ENCODE measurements at places on chromosomes 6 and 20.

DNA sequence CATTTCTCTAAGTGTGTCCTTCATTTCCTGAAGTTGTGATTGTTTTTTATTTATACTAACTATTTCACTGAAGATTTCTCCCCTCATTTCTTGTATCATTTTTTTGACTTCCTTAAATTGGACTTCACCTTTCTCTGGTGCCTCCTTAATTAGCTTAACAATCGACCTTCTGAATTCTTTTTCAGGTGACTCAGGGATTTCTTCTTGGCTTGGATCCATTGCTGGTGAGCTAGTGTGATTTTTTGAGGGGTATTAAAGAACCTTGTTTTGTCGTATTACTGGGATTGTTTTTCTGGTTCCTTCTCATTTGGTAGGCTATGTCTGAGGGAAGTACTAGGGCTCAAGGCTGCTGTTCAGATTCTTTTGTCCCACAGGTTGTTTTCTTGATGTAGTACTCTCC lies 92.8 kb downstream of the ESR1 start:
- DNase-seq = no peak

GRCh38 chr6:75819776-75820487 lies 70.9 kb downstream of the MYO6 start:
- no peak for DNase-seq

DNA sequence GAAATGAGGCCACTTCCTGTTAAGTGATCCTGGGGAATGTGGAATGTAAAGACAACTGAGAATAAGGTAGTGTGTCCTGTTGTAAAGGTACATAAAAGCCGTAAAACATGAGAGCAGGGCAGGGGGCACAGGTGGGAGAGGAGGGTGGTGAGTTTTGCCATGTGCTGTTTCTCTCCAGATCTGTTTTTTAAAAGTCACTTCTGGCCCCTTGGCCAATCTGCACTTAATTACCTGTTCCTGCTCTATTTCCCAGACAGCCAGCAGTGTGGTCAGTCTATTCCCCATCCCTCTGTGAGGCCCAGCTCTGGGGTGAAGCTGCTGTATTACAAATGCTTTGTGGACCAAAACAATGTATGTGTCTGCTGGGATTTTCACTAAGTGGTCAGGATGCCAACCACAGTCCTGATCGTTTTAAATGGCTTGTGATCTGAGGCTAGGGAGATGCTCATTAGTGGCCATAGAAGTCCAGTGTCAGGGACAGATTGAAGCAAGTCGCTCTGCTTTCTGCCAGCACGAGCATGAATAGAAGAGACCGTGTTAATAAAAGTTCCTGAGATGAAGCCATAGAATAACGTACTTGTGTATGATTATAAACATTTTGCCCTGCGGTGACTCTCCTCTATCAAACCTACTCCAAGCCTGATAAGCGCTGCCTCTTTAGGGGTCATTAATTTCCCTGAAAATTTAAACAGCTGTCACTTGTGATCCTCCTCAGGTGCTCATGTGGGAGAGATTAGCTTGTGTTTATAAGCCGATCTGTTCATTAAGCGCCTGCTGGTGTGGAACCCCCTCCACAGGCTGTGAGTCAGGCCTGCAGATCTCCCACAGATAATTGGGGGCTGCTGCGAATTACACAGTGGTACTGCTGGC lies 111.8 kb upstream of the CENPW start:
- DNase-seq = no peak

DNA sequence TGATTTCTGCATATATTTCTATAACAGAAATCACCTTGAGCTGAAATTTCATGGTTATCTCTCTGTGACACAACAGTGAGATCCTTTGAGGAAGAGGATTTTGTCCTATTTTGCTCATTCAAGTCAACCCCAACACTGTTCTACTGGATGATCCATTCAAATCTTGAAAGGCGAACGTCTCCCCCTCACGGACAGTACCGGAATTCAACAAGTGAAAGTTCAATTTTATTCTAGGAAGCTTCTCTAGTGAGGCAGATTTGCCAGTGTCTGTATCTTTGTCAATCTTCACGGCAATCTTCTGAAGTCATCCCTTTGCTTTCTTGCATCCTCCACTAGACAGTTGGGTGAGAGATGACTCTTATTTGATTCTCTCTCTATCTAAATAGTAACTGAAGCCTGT lies 91.7 kb upstream of the PDE7B start:
- no peak for DNase-seq

DNA sequence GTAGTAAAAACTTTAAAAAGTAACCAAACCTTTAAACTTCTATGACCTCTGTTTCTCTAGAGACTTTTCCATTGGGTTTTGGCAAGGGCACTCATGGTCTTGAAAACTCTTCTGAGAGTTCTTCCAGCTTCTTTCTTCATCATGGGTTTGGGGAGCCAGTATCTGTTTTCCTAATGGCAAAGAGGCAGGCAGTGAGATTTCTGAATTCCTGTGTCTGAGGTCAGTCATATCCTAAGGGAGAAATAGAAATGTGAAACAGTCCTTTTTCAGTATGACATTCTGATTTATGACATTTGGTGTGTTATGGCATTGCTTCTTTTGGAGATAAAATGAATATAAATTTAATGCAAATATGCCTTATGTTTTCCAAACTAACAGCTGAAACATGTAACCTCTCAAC lies 518.5 kb upstream of the MARCKS start:
- no peak for DNase-seq

- no peak for DNase-seq
These were observed 187.8 kb downstream of the SMOC2 start for GRCh38 chr6:168628732-168629245.

DNA sequence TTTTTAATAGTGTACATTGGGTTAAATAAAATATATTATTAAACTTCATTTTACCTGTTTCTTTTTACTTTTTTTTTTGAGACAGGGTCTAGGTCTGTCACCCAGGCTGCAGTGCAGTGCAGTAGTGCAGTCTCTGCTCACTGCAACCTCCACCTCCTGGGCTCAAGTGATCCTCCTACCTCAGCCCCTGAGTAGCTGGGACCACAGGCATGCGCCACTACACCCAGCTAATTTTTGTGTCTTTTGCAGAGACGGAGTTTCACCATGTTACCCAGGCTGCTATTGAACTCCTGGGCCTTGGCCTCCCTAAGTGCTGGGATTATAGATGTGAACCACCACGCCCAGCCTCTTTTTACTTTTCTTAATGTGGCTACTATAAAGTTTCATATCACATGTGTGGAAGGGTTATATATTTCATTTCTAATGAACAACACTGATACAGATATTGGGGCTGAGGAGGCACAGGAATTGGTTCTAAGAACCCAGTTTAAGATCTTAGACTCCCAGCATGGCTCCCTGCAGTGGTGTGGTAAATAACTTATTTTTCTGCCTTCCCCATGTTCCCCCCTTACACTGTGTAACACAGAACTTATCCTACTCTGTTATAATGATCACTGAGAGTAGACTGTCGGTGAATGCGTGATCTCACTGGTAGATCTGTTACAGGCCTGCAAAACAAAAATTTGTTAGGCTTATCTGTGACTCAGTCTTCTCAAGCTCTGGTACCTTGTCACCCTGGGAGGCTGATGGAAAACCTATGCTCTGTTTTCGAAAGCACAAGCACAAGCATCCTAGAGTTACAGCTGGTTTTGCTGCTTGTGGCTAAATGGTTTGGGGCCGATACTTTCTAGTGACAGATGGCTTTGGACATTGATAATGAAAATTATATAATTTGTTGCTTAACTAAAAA lies 5.8 kb upstream of the ATXN1 start:
- DNase-seq = no peak

GRCh38 chr20:20292472-20292871 lies 75.4 kb upstream of the INSM1 start:
- no peak for DNase-seq

- no peak for DNase-seq
These were observed 18.5 kb downstream of the SDC4 start for GRCh38 chr20:45329497-45330319.

- DNase-seq = no peak
These were observed 4.9 kb upstream of the PDYN start for GRCh38 chr20:1998715-1999114.

DNA sequence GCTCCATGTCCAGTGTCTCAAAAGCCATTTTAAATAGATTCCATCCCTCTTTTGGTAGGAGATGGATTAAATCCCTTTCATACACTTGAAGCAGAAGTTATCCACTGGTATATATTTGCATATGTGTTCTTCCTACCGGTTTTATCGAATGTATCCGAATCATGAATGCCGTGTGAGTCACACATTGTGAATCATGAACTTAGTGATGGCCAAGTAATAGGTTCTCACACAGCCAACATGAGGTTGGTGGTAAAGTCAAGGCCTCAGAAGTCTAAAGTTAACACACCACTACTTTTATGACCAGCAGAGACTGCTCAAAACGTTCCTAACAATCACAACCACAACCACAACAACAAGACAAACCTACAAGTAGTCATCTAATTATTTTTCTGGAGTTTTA lies 345.5 kb downstream of the THBS2 start:
- no peak for DNase-seq

DNA sequence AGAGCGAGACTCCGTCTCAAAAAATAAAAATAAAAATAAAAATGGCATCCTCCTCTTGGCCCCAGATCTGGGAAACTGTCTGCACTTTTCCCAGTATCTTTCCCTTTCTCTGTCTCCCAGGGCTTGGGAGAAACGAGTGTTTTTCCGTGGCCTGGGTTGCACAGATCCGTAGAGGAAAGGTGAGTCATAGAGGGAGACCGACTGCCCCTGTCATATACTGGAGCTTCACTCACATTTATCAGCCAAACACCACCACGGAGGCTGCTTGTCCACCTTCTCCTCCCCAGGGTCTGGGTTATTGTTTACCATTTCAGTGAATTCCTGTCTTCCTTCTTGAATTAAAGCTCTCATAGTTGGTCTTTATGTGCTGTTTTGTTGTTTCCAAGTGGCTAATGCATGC lies 31.9 kb upstream of the EIF2S2 start:
- DNase-seq = no peak

GRCh38 chr6:49514571-49515484 lies 15.1 kb downstream of the GLYATL3 start:
- DNase-seq = no peak

DNA sequence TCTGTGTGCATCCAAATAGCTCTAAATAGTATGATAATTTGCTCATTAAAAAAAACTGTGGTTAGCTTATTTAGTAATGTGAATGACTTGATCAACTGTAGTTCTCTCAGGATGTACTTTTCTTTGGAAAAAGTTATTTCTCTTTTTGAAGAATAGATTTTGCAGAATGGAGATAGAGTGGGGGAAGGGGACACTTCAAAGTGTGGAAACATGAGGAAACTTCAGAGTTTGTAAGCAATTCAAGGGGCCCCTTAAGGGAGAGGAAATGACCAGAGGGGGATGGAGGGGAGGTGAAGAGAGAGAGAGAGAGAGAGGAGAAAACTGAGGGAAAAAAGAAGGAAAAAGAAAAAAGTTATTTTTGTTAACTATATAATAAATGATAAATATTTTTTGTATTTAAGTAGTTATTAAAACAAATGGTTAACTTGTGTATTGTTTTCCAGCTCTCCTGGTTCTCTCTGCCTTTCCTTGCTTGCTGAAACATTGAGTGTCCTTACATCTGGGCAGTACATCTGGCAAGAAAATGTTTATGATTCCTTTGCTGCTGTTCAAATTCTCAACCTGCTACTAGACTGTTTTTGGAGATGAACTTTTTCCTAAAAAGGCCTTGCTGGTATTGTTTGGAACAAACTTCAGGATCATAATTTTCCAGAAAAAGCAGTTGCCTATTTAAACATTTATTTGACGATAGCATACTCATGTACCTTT lies 497.5 kb upstream of the CITED2 start:
- DNase-seq = no peak

DNA sequence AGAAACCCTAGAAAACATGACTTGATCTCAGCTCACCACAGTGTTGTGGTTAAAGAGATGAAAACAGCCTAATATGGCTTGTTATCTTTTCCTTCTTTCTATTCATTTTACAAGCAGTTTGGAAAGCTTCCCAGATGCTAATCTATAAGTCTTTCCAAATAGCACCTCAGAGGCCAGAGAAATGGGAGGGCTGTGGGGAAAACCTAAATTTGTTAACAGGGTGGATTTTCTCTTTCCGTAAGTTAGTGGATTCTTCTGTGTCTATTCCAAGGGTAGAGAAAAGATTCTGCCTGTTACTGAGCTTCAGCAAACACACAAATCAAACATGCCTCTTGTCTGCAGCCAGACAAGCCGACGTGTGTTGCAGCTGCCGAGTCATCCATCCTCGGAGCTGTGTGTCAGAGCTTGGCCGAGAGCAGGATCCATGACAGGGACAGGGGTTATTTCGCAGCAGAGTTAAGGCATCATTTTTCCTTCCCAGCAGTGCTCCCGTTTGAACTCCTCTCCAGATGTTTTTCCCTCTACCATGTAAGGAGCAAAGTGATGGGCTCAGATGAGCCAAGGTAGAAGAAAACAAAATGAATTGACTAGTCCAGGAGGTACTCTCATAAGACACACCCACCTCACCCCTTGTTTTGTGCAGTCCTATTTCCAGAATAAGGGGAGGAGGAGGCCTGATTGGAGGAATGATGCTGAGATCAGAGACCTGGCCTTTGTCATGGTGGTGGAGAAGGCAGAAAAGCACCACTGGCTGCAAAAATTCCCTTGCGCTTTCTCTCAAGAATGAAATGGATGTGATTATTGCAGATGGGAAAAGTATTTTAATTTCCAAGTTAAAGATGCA lies 560.0 kb downstream of the C6orf118 start:
- DNase-seq = no peak

GRCh38 chr6:126143761-126144251 lies 157.5 kb downstream of the TRMT11 start:
- DNase-seq = no peak

- no peak for DNase-seq
These were observed 5.4 kb downstream of the VNN2 start for GRCh38 chr6:132752255-132752654.

DNA sequence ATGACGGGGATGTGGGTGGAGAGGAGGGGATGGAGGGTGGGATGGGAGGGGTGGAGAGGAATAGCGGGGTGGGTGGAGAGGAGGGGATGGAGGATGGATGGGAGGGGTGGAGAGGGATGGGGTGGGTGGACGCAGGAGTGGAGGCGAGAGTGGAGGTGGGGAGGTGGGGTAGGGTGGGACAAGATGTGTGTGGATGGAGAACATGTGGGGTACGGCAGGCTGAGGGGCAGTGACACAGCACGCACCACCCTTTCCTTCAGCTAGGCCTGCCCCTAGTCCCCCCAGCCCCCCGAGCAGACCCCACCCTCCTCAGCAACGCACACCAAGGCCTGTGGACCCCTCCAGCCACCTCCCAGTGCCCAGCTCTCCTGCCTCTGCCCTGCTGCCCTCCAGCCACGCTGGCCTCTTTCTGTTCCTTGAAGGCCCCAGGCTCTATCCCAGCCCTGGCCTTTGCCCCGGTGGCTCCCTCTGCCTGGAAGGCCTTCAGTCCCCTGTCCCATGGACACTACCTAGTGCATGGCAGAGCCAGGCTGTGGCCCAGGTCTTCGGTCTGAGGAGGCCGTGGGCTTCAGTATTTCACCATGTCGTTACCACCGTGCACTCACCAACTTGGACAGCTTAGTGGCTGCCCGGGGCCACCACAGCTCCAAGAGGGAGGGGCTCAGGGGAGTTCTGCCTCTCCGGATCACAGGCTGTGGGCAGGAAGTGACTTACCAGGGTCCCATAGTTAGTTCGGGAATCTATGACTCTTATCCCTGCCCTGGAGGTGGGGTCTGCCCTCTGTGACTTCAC lies 78.4 kb upstream of the PMEPA1 start:
- DNase-seq = no peak

Data from effector memory CD4-positive, alpha-beta T cell (primary cell).